Ovary (tissue), 10 donors: ENCODE measurements at places on chromosomes 12 and 14. TPM values are rescaled to one million over a fixed set of nuclear protein-coding genes. Genes with fewer than 3 reads are reported as not detected.

The GRIN2B gene
- polyA plus RNA-seq = 0.13 TPM

The CEBPE gene
- not detected for polyA plus RNA-seq

- no peak overlapping the region for H3K4me3 ChIP-seq
- no peaks in the 10 kb centered on the region for H3K4me1 ChIP-seq
- no peak overlapping the region for H3K27ac ChIP-seq
- no peak for DNase-seq
- H3K27me3 ChIP-seq = no peaks in the 10 kb centered on the region
Observed at GRCh38 chr14:76181546-76181945, 29.8 kb downstream of the GPATCH2L start.

- H3K27ac ChIP-seq = no peak overlapping the region
- no peak for DNase-seq
- no peaks in the 10 kb centered on the region for H3K27me3 ChIP-seq
Observed at GRCh38 chr12:4054630-4055029, 181.4 kb upstream of the PARP11 start.

The TTLL5 gene
- polyA plus RNA-seq = 28.4 TPM

GRCh38 chr14:103806805-103807204 lies 40.6 kb downstream of the PPP1R13B start:
- H3K36me3 ChIP-seq = no peaks in the 10 kb centered on the region
- no peaks in the 10 kb centered on the region for H3K27me3 ChIP-seq
- no peak for DNase-seq
- H3K4me1 ChIP-seq = peaks cover 2% of the 10 kb centered on the region

DNA sequence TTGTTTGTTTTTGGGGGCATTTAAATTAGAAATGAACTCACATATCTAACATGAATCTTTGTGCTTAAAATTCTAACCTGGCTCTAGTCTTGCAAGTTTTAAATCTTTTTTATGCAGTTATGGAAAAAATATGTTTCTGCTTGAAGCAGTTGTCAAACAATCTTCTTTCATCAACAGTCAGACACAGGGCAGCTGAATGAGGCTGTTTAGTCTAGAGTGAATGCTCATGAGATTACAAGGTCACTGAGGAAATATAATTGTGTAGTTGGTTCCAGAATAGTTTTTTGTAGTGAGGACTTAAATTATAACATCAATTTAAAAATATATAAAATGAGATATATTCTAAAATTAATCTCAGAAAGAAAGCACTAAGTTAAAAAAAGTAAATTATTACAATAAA lies 76.5 kb downstream of the TRMT5 start:
- H3K27me3 ChIP-seq = no peaks in the 10 kb centered on the region
- H3K4me3 ChIP-seq = no peak overlapping the region
- no peak for DNase-seq
- no peak overlapping the region for H3K27ac ChIP-seq
- H3K36me3 ChIP-seq = no peaks in the 10 kb centered on the region
